NCI-H446 (cell line): ENCODE measurements at places on chromosomes 5 and 9.

GRCh38 chr5:107289030-107289714, 381.6 kb downstream of the EFNA5 start:
- no peak for DNase-seq

DNA sequence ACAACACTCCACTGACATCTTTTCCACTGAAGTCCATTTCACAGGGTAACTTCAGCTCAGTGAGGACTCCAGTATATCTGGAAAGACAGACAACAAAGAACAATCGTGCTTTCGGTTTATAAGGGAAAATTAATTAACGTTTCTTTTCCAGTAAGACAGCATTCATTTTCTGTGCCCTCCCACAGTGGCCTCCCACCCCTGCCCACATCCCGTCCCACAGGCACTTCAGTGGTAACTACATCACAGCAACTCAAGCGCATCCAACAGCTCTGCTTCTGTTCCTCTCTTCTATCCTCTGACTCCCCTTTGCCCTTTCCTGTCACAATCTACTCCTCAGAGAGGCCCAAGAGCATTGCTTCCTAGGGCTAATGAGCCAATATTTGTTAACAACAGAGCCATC, 40.3 kb downstream of the GLDC start:
- DNase-seq: no peak

- DNase-seq: no peak
These were observed 57.3 kb downstream of the PHF2 start for GRCh38 chr9:93633492-93634221.

GRCh38 chr5:116650964-116651363, 76.3 kb upstream of the SEMA6A start:
- DNase-seq: no peak

- peak; percentile 60 for DNase-seq
These were observed 41.7 kb downstream of the C5orf15 start for GRCh38 chr5:133926489-133927299.

DNA sequence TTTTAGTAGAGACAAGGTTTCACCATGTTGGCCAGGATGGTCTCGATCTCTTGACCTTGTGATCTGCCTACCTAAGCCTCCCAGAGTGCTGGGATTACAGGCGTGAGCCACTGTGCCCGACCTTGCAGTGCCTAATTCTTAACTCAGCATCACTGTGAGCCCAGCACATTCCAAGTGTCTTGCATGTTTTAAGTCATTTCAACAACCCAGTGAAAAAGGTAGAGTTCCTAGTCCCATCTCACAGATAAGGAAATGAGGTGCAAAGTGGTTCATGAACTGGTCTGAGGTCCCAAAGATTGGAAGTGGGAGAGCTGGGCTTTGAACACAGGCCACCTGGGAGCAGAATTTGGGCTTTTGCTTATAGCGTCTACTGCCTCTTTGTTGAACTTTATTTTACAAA, 68.0 kb downstream of the ZNF366 start:
- DNase-seq: no peak

- DNase-seq: no peak
These were observed 197.6 kb downstream of the DRD1 start for GRCh38 chr5:175246242-175246888.

DNA sequence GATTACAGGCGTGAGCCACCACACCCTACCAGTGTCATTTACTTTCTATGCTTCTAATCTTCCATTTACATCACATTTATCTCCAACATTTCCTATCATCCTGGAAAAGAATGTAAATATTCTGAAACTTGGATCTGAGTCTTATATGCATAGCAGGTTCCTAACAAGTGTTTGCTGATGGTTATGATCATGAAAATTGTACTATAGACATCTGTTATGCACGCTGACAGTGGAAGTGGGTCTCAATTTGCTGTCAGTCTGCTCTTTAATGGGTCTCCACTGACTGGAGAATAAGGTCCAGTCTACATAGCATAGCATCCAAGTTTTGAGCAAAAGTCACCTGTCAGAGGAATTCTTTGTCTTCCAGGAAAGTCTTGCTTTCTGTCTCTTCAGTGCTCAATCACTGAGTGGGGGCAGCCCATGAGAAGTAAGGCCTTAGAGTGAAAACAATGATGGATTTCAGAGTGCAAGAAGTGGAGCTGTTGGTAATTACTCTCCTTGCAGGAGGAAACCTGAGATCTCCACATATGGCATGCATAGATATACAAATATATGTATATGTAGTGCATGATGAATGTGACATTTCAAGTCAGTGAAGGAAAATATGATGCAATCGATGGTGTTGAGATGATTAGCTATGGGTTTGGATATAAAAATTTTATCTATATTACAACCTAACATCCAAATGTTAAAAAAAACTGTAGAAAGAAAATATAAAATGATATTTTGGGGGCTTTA, 29.2 kb upstream of the MSANTD3 start:
- no peak for DNase-seq

GRCh38 chr9:35903049-35903448, 3.0 kb upstream of the HRCT1 start:
- peak; percentile 34 for DNase-seq

GRCh38 chr5:68849906-68850305, 243.9 kb upstream of the SLC30A5 start:
- DNase-seq: no peak

DNA sequence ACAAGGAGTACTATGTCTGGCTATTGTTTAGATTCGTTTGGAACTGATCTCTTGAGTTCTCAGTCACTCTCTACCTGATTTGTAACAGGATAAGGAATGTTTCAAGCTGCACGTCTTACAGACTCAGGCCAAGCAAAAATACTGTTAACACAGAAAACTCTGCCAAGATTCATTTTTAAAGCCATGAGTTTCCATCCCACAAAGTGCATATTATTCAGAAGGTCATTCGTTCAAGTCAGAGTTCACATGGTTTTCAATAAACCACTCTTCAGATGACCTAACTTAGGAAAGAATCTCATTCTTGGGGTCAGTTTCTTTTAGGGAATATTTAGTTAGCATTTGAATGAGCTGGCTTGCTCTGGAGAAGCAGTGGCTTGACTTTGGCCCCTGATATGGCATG, 49.3 kb downstream of the F2R start:
- no peak for DNase-seq

- no peak for DNase-seq
These were observed 76.4 kb upstream of the PRSS3 start for GRCh38 chr9:33718987-33719386.

GRCh38 chr5:133110709-133111108, 58.9 kb downstream of the HSPA4 start:
- DNase-seq: no peak

GRCh38 chr9:126439883-126440653, 113.4 kb downstream of the MVB12B start:
- no peak for DNase-seq

- no peak for DNase-seq
These were observed 268.2 kb downstream of the SH3GL2 start for GRCh38 chr9:17846948-17847655.

DNA sequence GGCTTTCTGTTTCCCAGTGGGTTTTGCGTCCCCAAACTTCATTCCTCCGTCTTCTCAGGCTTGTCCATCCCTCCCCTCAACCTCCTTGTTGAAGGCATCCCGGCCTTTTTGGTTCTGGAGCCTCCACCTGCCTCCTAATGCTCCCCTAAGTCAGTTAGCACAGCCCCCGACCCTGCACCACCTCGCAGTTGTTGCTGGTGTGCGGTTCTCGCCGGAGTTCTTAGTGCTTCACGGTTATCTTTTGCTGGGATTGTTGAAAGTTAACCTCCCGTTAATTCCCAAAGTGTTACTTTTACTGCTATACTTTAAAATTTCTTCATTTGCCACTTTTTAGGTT, 447 bp downstream of the UBLCP1 start:
- no peak for DNase-seq

DNA sequence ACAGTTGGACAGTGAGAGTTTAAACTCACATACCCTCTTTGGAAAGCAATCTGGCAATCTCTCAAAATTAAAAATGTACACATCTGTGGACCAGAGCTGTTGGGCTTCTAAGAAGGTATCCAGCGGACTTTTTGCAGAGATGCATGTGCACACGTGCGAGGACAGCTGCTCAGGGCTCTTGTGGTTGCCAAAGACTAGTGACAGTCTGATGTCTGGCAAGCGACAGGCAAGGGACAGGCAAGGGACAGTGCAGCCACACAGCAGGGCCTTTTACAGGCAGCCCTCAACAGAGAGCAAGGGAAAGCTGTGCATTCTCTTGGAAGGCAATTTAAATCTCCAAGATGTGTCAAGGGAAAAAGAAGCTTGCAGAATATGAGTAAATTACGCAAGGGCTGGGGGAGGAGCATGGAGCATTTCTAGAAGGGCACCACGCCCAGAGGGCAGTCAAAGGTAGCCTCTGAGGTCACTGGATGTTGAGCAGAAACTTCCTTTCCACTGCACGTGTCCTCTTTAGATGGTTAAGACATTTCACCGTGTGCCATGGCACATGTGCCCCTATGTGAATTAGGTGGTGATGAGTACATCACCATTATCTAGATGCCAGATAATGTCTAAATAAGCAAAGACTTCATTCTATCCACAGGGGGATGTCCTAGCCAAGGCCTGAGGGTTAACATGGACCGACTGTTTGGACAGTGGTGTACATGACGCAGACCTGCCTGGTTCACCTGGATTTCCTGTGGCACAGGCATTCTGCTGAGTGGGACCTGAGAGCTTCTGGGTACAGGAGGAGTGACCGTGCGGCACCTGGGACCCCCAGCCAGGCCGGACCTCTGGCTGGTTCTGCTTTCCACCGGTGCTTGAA, 9.1 kb downstream of the GFPT2 start:
- no peak for DNase-seq

GRCh38 chr5:95731571-95732554, 727 bp downstream of the RHOBTB3 start:
- no peak for DNase-seq

DNA sequence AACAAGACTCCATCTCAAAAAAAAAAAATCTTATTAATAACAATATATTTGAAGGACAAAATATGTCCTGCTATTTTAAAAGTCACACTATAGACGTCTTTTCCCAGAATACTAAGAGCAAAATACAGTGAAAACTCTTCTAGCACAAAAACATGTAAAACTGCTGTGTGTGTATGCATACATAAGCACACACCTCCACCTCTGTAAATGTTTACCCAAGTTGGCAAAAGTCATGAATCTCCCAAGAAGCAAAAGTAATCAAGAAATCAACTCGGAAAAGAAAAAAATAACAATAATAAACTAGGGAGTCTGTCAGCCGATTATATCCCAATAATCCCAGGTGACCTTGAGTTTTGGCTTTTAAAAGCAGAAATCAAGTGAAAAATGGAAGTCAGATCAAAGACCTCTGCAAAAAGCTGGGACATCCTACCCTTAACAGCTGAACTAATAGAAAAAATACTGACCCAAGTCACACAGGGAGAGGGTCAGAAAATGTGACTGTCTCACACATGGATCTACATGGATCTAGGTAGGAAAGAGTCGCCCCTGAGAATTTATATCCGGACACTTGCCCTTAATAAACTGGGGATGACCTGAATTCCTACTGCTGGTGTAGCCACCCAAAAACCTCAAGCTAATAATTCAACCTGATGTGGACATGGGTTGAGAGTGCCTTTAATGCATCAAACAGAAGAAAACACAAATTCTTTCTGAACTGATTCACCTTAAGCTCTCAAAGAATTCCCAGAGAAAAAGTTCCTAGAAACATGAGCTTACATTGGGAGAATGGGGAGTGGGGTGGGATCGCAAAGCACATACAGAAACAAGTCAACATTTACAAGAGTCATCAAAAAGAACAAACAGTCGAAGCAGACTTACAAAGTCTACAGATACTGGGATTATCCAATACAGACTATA, 29.9 kb downstream of the LPAR1 start:
- no peak for DNase-seq

DNA sequence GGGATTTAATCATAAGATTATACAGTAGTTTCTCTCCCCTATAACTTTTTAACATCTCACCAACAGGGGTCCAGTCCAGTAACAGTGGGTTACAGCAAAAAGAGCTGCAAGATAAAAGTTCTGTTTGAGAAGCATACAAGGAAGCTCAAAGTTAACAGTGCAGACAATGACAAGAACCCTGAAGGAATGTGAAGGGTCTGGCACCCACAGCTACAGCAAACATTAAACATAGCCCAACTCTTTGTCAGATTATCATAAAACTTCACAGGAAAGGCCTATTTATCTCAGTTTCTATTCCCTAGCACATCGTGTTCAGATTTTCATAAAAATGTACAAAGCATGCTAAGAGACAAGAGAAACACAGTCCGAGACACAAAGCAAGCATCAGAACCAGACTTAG, 309.4 kb downstream of the DIRAS2 start:
- DNase-seq: no peak

DNA sequence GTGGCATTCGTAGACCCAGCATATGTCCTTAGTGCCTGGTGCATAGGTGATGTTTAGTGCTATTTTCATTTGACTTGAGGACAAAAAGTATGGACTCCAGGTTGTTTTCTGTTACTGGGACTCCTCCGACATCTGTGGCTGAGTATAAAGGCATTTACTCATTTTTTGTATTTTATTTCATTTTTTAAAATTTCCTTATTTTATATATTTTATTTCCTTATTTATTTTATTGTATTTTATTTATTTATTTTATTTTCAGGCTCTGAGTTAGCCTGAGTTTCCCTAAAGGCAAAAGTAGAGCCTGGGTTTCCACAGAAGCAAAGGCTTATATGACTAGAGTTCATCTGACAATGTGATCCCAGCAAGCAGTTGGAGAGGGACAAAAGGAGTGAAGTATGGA, 91.6 kb downstream of the FOCAD start:
- no peak for DNase-seq
